ENCODE measurements at places on chromosomes 13 and 19.

DNA sequence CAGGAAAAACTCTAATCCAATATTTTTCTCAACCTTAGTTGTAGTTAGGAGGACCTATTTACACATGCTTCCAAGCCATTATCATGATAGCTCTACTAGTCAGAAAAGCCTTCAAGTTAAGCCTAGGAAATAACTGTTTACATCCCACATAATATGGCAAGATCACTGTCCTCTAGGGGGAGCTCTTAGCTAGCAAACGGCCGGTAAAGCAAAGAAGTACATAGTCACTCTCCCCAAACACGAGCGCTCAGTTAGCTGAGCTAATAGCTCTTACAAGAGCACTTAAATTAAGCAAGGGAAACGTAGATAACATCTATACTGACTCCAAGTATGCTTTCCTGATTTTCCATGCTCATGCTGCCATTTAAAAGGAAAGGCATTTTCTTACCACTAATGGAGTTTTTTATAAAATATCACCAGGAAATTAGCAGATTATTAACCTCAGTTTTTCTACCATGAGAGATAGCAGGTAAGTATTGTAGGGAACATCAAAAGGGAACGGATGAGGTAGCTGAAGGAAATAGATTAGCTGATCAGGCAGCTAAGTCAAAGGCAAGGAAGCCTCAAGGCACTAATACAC is 100.6 kb upstream of the PABPC3 start:
- peak; percentile 65 for DNase-seq

DNA sequence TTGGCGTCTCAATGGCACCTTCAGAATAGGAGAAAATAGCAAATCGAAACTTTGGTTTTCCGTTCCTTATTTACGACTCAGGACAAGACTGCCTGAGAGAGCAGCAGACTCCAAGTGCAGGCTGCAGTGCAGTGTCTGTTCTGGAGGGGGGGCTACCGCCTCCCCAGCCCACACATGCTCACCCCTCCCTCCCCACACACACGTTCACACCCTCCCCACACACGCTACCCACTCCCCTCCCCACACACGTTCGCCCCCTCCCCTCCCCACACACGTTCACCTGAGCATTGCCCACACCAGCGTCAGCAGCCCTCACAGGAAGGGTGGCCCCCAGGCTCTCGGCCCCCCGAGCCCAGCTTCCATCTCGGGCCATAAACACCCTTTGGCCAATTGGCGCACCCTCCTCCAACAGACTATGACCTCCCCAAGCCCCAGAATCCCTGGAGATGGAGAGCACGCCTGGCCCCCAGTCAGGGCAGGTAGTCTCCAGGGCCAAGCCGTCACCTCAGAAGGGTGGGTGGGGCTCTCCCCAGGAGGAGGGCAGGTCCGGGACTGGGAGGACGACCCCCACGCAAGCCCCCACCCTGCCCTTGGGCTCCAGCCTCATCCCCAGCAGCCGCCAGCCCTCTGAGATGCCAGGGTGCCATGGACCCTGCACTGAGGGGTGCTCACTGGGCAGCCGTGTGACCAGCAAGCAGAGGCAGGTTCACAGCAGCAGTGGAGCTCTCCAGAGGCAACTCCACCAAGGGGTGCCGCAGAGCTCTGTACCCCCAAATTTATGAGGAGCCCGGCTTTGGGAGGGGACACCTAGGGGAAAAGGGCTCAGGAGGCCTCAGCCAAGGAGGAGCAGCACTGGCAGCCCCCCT is 27.5 kb downstream of the RASA3 start:
- no peak for DNase-seq

- DNase-seq, result no peak
Observed at GRCh38 chr19:30385666-30386065, 13.5 kb downstream of the ZNF536 start.

- no peak for DNase-seq
Observed at GRCh38 chr19:35587321-35587720, 1.3 kb downstream of the PMIS2 start.

DNA sequence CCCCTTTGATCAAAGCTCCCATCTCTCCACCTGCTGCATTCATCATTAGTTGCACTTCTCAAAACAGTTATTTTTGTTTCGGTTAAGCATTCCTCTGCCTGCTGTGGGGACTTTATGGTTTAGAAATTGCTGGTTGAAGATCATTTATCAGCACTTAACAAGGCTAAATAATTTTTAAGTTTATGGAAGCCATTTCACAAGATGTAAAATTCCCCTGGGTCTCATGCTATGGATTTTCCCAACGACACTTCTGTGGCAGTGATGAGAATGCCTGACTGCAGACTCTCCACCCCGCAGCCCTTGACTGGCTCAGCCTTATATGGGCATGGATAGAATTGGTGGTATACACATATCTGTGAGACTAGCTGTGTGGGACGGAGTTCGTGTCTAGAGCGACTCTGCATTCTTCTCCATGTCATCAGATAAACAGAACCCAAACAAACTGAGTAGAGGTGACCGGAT is 52.8 kb downstream of the COL4A2 start:
- no peak for DNase-seq

DNA sequence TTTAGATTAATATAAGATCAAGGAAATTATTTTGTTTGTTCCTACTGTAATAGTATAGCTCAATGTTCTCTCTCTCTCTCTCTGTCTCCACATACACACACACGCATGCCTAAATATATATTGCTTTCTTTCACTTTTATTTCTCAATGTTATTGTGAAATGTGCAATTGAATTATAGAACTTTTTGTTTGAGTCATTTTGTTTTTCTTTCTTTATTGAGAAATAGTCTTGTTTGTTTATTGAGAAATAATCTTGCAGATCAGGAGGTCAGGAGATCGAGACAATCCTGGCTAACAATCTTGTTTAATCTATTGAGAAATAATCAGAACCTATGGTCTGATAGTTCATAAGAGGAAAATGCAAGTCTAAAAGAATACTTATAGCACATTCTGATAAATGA is 1581.3 kb downstream of the EFNB2 start:
- no peak for DNase-seq

- no peak for DNase-seq
Observed at GRCh38 chr19:8511573-8512101, 2.3 kb downstream of the ZNF414 start.

- DNase-seq, result no peak
Observed at GRCh38 chr19:676339-677105, at the start of gene FSTL3. Gene FSTL3 (plus strand): TSS chr19:676392. CDS start chr19:676424, 32 bp downstream.

- no peak for DNase-seq
Observed at GRCh38 chr19:35812220-35813042, at the start of gene PRODH2. Gene PRODH2 (minus strand): TSS chr19:35812845. CDS start chr19:35812805, 40 bp downstream.

DNA sequence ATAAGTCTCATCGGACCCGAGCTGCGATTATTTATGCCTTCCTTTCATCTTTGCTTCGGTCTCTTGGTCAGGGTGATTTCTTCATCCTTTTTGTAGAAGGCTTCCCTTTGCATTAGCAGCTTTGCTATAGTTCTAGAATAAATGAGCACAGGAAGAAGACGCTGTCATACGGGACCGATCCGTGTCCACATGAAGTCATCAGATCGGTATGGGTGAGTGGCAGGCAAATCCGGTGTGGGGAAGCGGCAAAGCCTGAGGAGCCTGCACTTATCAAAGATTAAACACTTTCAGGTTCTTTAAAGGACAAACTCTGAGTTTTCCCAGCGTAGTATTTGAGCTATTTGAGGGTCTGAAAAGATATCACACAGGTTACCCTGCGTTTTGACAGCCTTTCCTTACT is 119.3 kb downstream of the IRS2 start:
- no peak for DNase-seq

- DNase-seq, result no peak
Observed at GRCh38 chr13:114129649-114130062, 2.8 kb downstream of the RASA3 start.

DNA sequence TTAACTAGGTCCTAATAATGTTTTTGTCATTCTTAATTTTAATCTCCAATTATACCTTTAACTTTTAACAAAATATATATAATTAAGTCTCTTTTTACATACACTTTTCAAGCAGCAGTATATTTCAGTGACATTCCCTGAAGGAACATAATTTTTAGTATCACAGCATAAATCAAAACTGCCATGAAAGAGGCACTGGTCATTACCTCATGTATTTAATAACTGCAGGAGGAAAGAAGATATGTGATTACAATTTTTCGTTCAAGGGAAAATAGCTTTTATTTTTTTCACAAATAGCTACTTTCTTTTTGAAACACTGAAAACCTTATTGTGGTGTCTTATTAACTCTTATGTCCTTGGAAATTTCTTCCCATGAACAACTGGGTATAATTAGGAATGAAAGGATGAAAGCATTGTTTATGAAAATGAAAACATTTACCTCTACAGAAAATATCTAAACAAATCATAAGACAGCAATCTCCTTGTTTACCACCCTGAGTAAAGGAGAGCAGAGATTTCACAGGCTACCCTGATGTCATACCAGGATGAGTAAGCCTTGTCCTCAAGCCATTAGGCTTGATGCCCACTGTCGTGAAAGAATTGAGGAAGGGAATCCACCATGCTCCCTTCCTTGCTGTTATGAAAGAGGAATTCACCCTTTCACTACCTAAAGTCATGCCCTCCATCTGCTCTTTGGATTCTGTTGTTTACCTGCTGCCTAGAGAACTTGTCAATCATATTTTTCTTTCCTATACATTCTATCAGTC is 877.2 kb upstream of the PCDH20 start:
- no peak for DNase-seq

DNA sequence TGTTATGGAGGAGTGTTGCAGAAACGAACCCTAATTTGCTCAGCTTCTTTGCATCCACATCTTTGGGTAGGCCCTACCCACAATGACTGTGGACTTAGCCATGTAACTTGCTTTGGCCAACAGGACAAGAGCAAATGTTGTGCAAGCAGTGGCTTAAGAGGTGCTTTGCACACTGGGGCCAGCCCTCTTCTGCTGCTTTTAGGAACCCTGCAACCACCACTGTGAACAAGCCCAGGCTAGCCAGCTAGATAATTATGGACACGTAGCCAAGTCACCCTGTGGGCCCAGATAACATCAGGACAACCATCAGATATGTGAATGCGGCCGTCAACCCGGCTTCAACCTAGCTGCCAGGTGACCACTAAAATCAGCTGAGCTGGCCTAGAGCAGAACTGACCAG is 17.1 kb downstream of the C19orf47 start:
- no peak for DNase-seq

DNA sequence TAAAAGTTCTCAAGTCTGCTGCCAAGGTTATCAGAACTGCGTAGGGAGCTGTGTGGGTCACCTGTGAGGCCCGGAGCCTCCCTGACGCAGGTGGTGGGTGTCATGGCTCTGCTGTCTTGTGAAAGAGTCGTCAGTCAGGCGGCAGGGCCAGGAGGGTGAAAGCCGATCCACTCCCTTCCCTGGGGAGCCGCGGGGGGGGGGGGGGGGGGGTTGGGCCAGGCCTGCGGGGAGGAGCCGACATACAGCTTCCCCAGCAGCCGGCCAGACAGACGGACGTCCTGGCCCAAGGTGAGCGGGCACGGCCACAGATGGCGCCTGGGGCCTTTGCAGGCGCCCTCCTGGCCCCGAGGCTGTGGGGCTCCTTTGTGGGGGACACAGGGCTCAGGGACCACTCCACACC is 12.4 kb downstream of the SBNO2 start:
- no peak for DNase-seq

DNA sequence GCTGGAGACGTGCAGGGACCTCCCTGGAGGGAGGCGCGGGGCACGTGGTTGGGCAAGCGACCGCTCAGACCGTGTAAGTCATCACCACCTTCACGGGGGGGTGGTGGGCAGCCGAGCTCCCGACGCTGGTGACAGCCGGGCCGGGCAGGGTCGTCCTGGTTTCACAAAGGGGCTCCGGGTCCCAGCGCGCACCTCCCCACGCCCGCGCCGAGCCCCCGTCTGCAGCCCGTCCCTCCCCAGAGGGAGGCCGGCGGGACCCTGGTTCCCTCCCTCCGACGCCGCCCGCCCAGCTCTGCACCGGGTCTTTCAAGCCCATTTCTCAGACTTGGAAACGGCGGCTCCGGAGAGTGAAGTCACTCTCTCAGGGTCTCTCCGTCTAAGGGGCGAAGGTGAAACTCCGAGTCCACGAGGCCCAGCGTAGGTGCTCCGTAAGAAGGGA is 729 bp upstream of the ARID3A start:
- no peak for DNase-seq

- no peak for DNase-seq
Observed at GRCh38 chr13:95485518-95486144, 66.9 kb upstream of the CLDN10 start.

DNA sequence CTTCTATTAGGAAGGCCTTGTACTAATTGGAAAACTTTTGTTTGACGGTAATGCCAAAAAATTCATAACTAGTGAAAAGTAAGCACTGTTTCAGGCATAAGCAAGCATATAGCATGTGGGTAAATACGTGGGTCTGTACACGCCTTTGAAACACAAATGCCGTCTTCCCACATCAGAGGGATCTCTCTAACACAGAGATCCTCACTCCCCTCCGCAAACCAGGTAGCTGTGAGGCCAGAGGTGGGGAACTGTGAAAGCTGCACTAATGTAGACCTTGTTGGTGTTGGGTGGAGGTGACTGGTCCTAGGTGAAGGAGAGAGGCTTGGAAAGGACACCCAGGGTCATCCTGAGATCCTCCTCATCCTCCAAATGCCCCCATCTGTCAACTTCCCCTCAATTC is 16.0 kb upstream of the POU2F2 start:
- DNase-seq, result no peak

GRCh38 chr19:5106191-5106726 is 137.3 kb downstream of the KDM4B start:
- DNase-seq, result no peak

- DNase-seq, result no peak
Observed at GRCh38 chr19:34085336-34085735, 87.0 kb upstream of the LSM14A start.

DNA sequence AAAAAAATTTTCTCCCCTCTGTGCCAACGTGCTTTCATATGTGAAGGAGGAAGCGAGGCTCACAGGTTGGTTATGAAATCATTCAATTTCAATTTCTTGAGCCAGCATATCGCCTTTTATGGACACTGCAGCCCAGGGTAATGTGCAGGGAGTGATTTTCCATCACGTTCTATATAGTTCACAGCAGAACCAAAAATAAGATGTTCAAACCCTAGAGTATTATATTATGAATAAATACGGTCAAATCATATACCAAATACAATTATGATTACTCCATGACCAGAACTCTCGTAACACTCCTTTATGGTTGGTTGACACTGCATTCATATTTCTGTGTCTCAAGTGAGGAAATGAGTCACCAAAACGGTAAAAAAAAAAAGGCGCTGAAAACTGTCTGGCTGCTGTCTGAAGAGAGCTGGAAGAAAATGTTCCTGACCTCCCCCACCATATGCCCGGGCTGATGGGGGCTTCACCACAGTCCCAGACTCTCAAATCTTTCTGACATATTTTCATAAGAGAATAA is 75.8 kb upstream of the UBAC2 start:
- DNase-seq, result no peak
